ENCODE measurements at places on chromosomes 7 and 10.
A peak's percentile ranks its signal among the peaks of the same experiment; 100 is the strongest.

DNA sequence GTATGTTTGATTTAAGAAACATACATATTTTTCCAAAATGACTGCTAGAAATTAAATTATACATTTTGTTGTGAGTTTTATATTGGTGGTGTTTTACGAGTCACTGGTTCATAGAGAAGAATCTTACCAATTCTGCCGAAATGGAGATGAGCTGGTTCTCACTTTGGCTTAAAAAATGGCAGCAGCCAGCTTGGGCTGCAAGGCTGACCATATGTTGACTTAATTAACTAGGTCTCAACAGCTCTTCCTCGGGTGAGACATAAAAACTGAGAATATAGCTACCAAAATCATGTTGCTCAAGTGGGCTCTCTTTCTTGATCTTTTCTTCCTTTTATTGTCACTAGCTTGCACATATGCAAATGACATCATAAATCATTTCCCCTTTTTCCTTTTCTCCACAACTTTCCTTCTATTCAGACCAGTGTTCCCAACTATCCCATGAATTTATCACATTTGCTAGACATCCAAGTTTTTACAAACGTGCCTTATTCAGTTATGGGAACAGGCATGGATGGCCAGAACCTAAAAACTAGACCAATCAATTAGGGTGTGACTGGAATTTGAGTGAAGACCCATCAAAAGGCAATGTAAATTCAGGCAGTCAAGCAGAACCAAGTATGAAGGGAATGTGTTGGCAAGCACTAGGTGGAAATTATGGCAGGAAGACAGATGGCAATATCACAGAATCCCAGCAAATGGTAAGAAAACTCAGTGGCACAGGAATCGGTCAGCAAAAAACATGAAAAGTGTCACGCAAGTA, 6.4 kb upstream of the TSPAN12 start:
- DNase-seq = no peak

- DNase-seq = no peak
Observed at GRCh38 chr10:86963341-86963919, 4.9 kb upstream of the ADIRF start.

GRCh38 chr10:44399659-44400451, 15.0 kb upstream of the CXCL12 start:
- DNase-seq = no peak

GRCh38 chr10:50384898-50385297, 133.6 kb upstream of the ASAH2 start:
- no peak for DNase-seq

GRCh38 chr7:123534383-123535260, at the start of gene IQUB:
TSS of gene IQUB (minus strand) at chr7:123534595. CDS start at chr7:123512340, 22,255 bp downstream.
- DNase-seq = peak; percentile 98

DNA sequence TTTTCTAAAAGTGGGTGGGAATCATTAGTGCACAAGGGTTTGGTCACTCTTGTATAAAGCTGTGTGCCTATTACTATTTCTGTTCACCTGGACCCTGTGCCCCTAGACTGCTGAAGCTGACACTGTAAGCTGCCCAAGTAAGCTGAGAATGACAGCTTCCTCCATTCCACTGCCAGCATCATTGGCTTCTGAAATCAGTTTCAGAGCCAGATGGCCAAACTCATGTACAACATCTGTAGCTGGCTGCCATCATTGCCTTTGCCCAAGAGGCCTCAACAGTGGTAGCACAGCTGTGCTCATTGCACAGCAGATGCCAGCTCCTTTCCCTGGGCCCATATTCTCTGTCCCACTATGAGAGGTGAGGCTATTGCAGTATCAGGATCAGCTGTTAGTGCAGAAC, 165.7 kb downstream of the CPEB3 start:
- no peak for DNase-seq

GRCh38 chr7:151690606-151691005, 170.9 kb upstream of the RHEB start:
- peak; percentile 46 for DNase-seq

GRCh38 chr7:50533866-50534265, 31.3 kb downstream of the DDC start:
- no peak for DNase-seq

- DNase-seq = no peak
Observed at GRCh38 chr10:71293446-71294084, 25.5 kb upstream of the SLC29A3 start.

GRCh38 chr10:100864036-100864885, 48.5 kb upstream of the SLF2 start:
- DNase-seq = no peak

GRCh38 chr10:2294739-2295138, 557.4 kb upstream of the ADARB2 start:
- no peak for DNase-seq

DNA sequence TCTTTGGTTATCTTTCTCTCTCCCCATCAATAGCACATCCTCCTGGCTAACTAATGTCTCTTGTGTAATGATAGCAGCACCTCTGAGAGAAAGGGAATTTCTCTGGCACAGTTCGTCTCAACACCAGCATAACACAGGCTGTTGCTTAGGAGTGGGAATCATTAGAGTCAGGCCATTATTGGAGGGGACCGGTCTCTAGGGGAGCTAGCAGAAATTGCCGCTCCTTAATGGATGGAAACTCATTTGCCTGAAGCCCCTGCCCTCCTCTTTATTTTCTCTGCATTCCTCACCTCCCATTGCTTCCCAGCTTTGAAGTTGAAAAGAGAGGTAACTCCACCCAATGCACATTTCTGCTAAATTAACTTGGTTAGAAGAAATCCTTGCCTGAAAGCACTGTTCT, 11.9 kb downstream of the LRRC4 start:
- DNase-seq = no peak

DNA sequence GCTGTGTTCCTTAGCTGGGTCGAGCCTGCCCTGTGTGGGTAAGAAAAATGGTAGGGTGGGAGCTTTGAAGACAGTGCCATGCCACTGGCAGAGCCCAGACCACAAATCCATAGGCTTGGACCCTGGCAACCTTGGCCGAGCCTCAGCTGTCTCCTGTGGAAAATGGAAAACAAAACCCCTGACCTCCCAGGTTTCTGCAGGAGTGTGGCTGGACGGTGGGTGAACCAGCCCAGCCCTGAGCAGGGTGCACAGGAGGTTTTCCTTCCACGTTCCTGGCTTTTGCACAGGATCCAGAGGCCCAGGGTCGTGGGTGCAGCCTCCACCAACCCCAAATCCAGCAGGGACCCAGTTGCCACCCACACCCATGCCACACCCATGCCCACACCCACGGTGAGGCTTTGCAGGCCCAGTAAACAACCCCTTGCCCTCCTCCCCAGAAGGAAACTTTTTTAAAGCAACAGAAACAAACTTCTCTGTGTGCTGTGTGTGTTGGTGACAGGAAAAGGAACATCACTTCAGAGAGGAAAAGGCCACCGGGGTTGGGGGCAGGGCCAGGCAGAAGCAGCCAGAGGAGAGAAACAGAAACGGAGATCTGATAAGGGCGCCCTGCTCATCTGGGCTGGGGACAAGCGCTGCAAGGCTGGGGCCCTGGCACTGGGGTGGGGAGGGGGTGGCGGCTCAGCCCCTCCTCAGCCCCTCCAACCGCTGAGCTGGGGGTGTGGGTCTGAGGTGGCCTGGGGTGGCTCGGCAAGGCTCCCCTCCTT, 20.7 kb upstream of the ZMIZ1 start:
- no peak for DNase-seq

DNA sequence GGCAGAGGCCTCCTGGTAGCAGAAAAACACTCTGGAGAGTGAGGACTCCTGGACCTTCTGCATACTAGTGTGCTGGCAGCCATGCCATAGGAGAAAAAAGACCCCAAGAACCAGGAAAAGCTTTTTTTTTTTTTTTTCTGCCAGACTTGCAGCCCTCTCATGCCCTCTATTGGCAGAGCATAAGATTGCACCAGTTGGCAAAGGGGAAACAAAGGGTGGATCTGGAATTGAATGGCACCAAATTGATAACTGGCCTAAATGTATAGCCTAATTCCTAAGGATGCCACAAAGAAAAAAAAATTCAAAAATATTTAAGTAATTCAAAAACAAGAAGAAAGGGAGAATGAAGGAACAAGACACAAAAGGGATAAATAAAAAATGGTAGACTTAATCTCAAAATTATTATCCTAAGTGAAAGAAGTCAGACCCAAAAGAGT, 112.5 kb upstream of the GHITM start:
- peak; percentile 5 for DNase-seq

GRCh38 chr7:156178214-156178613, 366.0 kb upstream of the SHH start:
- DNase-seq = no peak

DNA sequence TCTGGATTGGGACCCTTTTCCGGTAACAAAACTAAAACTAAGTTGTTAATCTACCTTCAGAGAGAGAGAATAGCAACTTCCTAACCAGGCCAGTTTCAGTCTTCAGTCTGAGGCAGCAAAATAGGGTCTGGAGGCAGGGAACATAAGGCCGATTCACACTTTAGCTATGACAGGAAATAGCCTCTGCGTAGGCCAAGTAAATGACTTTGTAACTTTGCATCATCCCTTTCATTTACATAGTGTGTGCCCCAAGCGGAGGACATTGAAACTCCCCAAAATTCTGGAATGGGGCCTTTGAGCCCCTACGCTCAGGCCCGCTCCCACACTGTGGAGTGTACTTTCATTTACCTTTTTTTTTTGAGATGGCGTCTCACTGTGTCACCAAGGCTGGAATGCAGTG, 1.7 kb upstream of the UPP1 start:
- DNase-seq = peak; percentile 80

DNA sequence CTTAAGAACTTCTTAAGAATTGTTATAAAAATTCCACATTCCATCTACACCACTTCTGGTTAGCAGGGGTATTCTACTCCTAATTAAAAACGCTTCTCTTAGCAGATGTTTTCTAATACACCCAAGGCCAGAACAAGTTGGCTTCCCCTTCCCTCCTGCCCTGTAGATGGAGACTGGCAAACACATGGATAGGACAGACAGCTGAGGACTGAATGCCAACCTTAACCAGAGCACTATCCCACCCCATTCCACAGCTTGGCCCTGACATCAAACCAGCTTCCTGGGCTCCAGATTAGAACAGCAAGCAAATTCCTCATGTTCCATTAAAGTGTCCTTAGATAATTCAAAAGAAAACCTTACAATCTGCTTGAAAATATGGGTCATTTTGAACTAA, 56.6 kb upstream of the IL6 start:
- no peak for DNase-seq

GRCh38 chr7:4906682-4907081, 23.2 kb upstream of the RADIL start:
- no peak for DNase-seq

DNA sequence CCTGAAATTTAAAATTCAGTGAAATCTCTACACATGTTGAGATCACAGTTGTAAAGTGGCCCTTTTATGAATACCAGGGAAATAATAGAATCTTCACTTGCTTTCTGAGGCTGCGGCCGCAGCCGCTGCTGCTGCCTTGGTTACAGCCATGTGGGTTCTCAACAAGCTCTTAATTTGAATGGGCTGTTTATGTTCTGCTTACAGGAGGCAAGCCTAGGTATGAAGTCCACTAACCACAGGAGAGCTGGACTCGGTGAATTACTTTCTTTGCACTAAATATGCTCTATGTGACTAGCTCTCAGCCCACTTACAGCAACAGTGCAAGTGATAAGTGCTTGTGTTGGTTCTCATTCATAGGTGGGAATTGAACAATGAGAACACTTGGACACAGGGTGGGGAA, 410.8 kb downstream of the SFMBT2 start:
- no peak for DNase-seq

- DNase-seq = peak; percentile 86
Observed at GRCh38 chr7:5478568-5479430, 55.2 kb upstream of the TNRC18 start.

DNA sequence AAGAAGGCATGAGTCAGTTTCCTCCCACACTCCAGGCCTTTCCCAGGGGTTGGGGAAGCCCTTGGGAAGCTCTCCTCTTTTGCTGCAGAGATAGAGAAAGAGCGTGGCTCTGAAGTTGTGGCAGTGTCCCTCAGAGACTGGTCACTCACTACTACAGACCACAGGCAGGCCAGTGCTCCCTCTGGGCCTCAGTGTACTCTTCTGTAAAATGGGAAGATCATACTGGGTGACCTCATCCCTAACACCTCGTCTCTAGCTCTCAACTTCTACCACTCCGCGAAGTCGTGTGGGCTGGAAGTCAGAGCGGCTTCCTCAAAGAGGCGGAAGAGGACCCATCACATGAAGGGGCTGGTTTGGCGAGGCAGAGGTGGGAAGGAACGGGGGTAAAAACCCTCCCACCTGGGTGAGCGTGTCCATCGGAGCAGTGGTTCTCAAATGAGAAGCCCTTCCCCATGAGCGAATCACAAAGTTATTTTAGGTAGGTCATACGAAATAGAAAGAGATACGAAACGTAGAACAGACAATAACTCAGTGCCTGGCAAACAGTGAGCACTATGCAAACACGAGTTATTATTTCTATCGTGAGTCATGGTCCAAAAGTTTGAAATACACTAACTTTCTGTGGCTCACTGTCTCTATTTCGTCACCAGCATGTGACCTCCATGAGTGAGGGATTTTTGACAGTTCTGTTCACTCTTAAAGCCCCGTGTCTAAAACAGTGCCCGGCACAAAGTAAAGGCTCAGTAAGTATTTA, 32.7 kb downstream of the PRKAG2 start:
- peak; percentile 46 for DNase-seq

DNA sequence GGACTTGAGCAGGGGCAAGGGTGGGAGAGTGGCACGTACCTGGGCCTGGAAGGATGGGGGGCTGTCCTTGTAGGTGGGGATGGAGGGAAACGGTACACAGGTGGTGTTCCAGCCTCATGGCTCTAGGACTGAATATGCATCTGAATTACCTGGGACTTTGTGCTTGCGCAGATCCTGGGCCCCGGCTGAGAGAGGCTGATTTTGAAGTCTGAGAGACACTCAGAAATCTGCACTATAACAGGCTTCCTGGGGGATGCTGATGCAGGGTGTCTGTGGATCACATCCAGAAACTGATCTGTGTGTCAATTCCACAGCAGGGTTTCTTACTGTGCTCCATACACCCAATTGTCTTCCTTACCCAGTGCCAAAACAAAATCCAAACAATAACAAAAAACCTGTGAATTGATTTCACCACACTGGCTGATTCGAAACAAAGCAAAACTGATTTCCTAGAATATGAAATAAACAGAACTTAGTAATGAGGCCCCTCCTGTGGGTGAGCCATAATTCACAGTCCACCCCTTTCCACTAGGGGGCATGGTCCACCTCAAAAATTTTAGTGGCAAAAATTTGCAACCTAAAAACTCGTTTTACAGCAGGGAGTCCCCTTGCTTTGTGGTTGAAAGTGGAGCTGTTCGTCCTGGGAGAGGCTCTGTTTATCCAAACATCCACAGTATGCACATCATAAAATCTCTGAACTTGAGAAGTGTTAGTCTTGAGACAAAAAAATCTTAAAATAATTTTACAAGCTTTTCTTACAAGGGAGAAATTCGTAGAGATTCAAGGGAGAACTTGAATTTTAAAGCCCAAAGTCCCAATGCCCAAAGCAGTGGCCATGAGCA, 32.0 kb upstream of the PLEKHA1 start:
- DNase-seq = peak; percentile 65

Data from fibroblast of skin of scalp (primary cell).